ENCODE measurements at places on chromosomes 5 and 9. TPM values are rescaled to one million over a fixed set of nuclear protein-coding genes. Genes with fewer than 3 reads are reported as not detected.

- DNase-seq, result no peak
These were observed 74.6 kb downstream of the NUDT12 start for GRCh38 chr5:103487822-103488493.

GRCh38 chr5:136042665-136043121 is 13.9 kb downstream of the TGFBI start:
- no peak for DNase-seq

DNA sequence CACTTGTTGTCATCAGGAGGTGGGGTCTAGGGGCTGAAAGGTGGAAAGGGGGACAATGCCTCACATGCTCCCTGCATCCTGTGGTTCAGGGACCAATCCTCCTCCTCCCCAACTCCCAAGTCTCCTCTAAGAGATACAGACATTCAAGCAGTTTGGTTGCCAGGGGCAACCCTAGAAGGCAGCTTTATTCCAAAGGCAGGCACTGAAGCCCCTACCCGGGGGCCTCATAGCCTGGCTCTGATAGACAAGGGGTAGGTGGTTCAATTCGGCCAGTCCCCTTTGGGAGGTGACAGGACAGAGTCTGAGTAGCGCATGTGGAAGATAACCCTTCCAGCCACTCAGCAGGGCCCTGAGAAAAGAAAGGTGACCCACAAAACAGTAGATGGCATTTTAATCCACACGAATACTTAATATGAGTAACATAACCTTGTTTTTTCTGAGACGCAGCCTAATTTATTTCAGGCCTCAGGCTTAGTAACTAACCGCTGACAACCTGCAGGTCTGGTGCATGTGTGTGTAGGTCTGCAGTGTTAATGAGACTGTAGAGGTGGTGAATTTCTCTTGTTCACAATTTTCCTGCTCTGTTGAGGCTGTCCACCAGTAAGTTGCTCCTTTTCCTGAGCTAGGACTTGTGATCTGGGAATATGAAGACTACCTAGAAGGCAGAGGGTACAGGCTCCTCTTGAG is 31.3 kb upstream of the HSPA9 start:
- no peak for DNase-seq

DNA sequence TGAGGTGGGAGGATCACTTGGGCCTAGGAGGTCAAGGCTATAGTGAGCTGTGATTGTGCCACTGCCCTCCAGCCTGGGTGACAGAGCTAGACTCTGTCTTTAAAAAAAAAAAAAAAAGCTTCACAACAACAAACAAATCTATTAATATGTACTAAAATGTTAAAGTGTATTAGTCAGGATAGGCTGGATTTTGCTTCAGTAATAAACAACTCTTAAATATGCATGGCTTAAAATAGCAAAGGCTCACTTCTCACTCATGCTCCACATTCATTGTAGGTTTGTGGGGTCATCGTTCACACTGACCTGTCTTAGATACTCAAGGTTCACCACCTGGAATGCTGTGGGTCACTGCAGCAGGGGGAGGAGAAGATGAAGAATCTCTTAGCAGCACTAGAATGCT is 33.8 kb upstream of the COL15A1 start:
- no peak for DNase-seq

Gene WWC1
- 1.8 TPM for total RNA-seq

Gene NR5A1
- total RNA-seq, result not detected

GRCh38 chr9:113488071-113488470 is 24.5 kb downstream of the RGS3 start:
- no peak for DNase-seq

DNA sequence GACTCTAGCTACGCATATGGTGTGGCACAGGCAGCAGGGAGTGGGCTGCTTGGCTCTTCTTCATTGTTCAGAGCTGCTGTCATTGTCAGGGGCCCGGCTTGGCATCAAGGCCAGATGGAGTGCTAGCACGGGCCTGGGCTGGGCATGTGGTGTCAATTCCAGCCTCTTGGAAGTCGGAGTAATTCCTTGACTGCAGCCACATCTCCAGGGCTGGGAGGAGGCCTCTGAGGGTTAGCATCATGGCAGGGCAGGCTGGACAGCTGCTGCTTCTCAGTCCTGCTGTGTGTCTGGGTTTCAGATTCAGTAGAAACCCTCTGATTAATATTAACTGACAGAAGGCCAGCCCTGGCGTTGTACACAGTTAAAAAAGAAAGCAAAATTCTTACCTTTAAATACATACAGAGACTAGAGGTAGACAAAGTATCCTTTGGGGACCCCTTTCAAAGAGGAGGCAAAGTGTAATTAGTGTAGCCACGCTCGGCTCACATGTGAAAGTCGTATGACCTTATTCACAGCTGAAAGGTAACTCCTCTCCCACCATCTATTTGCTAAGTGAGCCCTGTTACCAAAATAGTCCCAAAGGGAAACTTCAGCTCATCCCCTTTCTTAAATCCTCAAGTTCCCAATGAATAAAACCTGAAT is 126.4 kb downstream of the DOCK2 start:
- DNase-seq, result no peak

Gene OR1Q1
- total RNA-seq, result not detected

Gene TAF11L9
- total RNA-seq, result not detected

GRCh38 chr9:86792136-86792535 is 155.2 kb downstream of the GAS1 start:
- no peak for DNase-seq

Gene N4BP3
- total RNA-seq, result 5.2 TPM

GRCh38 chr9:114779352-114779845 is 26.4 kb downstream of the TNFSF15 start:
- DNase-seq, result no peak

Gene ARL14EPL
- total RNA-seq, result not detected

DNA sequence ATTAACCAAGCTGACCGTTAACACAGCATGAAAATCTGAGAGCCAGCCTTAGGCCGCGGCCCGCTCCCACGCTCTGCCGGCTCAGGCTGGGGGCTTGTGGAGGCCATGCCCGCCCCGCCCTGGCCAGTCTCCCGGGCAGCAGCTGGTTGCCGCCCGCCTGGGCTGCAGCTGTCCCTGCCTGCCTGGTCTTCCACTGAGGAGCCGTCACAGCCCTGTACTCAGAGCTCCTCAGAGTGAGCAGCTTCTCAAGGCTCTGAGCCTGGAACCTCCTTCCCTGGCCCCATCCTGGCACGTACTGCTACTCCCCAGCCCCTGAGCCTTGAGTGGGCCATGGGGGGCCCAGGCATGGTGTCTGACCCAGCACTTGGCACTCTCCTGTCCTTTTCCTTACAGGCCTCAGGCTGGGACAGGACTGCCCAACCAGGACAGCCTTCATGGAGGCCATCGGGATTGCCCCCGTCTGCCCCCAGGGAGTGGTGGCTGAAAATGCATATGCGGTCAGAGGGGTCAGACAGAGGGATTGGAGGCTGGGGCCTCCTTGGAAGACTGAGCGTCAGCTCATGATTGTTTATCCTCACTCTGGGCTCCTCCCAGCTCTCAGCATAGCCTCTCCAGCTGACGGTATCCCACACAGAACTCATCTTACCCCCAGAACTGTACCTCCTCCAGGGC is 11.9 kb downstream of the FGFR4 start:
- DNase-seq, result no peak

Gene SEMA4D
- 243 TPM for total RNA-seq

DNA sequence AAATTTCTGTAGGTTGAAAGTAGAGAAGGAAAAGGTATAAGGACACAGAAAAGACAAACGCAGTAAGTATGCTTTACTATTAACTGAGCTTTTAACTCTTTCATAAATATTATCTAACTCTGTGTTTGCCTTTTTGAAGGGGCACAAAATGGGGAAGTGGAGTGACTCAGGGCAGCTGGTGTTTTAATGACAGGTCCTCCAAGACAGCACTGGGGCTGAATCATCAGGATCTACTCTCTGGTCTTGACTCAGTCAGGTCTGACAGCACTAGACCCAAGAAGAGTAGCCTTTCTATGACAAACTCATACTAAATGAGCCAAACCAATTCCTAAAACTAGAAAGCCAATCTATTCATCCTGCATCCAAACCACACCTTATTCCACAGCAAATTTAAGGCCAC is 102.2 kb downstream of the APTX start:
- no peak for DNase-seq

Gene NTNG2
- total RNA-seq, result 1.3 TPM

Gene BAAT
- not detected for total RNA-seq

Gene SPATA31D4
- total RNA-seq, result not detected

DNA sequence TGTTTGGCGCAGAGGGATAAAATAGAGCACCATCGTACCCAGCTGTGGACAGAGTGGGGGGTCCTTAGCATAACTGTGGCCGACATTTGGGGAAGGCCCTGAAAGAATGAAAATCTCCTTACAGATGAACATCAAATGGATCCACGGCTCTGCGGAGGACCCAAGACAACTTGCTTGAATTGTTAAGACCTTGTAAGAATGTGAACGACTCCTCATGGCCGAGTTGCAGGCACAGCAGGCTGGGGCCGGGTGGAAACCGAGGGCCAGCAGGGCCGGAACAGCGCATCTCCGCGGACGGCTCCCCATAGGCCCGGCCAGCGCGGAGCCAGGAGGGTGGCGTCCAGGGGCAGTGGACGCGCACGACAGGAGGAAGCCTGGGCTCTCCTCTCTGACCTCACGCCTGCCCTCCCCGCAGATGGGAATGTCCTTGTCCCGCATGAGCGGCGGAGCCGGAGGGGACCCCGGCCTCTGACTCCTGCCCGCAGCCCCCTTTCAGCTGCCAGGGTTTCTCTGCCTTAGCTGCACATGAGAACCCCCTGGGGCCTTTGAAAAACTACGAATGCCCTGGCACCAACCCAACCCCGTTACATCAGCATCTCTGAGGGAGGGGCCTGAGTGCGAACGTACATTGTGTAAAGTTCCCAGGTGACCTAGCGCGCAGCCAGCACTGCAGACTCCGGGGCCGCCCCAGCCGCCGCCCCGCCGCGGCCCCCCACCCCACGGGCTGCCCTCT is 36.2 kb upstream of the PTCH1 start:
- no peak for DNase-seq

DNA sequence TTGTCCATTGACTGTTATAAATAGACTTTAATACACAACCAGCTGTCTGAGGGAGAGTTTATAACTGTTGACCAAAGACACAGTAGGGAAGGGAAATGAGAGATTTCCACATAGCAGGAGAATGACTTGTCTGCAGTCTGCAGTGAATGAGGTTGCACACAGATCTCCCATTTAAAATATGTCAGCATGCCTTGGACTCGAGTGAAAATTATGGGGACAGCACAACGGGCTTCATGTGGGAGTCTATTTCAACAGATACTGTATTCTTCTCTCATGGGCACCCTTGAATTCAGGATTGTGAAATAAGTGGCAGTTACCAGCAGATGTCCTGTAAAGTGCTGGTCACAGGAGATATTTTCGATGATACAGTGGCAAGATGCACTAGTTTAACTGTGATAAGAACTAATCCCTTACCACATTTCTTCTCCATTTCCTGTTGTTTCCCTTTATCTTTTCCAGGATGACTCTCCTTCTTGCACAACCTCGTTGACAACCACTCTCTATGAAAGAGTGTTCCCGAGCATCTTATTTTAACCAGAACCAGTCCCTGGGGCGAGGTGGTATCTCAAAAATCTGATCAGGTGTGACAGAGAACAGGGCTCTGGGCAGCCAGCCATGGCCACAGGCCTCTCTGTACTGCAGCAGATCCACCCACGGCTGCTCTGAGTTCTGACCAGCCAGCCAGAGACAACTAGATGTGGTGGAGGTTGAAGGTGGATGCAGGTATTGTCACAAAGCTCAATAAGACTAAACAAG is 51.5 kb upstream of the MAP3K1 start:
- DNase-seq, result no peak

Gene CCDC112
- 2.2 TPM for total RNA-seq

- DNase-seq, result no peak
These were observed 36.4 kb downstream of the PHF2 start for GRCh38 chr9:93612796-93613154.

DNA sequence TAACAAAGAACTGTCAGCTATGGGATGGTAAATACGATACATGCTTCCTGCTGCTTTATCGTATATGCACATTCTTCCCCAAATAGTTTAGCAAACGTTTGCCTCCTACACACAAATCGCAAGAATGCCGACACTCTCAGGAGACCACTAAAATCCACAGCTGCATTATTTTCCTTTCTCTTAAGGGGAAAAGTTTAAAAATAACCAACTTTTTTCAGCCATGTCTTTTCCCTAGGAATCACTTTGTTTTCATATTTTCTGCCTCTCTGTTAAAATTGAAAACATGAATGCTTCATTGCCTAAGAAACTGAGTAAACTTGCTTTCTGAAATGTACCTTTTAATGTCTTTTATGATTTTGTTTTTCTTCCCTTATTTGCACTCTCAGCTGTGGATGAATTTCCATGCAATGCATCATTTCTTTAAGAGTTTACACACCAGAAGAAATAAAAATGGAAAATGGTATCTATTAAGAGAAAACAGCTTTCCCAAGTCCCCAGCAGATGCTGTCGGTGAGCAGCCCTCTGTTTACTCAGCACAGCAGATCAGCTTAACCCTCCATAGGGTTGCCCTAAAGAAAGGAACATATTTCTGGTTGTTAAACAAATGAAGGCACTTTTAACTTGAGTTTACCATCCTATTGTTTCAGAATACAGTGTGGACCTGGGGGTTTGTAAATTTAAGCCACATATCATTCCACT is 66.2 kb downstream of the IZUMO3 start:
- no peak for DNase-seq

- no peak for DNase-seq
These were observed 6.5 kb downstream of the BRD3OS start for GRCh38 chr9:134031783-134032182.

DNA sequence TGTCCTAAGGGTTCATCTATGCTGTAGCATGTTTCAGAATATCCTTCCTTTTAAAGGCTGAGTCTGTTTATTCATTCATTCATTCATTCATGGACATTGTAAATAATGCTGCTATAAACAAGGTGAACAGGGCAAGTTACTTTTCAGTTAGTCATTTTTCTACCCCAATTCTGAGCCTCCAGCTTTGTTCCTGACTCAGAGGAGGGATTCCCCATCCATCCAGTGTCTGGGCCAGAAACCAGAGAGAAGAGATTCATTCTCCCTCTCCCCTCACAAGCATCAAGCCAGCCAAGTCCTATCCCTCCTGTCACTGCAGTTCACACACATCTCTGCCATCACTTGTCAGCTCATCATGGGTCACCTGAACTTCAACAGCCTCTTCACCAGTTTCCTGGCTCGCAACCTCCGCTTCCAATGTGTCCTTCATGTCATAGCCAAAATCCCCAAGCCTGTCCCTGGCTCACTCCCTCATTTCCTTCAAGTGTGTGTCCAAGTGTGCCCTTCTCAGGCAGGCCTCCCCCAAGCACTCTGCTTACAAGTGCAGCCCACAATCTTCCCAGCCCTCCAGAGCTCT is 203.0 kb downstream of the TTLL11 start:
- DNase-seq, result no peak
